ENCODE measurements at places on chromosomes 12 and 14.

GRCh38 chr12:116657921-116658495, 79.9 kb downstream of the SPRING1 start:
- ATAC-seq, result no peak

- ATAC-seq, result no peak
Measured at GRCh38 chr12:31989571-31990362, 30.6 kb downstream of the RESF1 start.

DNA sequence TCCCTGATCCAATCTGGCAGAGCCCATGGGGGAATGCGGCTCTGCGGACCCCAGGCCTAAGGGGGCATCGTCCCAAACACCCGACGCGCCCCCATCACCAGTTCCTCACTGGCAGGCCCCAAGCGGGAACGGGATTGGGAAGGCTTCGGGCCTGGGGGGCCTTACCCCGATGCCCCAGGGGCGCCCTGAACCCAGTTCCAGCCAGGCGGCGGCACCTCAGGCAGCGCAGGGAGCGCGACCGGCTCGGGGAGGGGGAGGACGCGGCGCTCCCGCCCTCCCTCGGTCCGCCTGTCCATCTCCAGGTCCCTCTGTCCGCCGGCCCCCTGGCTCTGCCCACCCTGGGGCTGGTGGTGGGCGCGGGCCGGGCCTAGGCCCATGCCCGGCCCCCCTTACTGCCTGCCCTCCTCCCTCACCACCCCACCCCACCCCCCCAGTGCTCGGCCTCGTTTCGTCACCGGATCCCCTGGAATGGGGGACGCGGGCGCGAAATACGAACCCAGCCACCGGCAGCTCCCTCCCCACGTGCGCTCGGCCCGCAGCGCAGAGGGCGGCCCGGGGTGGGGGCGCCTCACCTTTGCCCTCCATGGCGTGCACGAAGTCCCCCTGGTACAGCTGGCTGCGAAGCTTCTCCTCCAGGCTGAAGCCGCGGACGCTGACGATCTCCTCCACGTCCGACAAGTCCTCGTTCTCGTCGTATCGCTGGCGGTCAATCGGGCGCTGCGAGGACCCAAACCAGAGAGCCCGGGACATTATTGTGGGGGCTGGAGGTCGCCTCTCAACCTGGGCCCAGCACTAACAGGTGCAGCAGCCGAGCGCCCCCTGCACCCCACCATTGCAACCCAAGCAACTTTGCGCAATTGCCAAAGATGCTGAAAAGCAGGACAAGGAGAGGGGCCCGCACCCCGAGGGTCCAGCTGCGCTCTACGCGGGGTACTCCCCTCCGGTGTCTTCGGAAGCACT, 2.3 kb downstream of the KDM2B start:
- ATAC-seq, result peak; percentile 46

DNA sequence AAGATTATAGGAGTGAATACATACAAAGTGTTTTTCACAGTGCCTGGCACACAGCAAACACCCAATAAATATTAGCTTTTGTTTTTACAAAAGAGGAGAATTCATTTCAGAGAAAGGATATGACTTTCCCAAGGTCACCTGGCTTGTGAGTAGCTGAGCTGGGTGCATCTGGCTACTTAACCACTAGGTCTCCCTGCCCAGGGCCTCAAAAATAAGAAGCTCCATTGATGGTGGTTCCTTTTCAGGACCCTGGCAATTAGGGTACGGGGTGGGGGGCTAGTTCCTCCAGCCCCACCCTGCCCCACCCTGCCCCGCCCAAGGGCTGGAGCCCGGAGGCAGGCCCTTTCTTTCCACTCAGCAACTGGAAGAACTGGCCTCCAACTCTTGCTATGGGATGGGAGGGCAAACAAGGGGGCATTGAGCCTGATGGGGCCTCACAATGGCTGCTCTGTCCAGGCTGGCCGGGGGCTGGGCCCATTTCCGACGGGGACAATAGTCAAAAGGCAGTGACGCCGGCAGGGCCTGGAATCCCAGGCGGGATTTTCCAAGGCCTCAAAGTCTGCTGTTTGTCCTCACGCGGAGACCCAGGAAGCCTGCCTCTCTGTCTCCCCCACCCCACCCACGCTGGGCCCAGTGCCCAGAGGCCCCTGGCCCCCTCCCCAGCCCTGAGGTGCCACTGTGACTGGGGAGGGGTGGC, 8.2 kb upstream of the ATG101 start:
- no peak for ATAC-seq

GRCh38 chr12:72448089-72448488, 175.9 kb downstream of the TRHDE start:
- ATAC-seq, result no peak

GRCh38 chr12:68499616-68500015, 111.1 kb upstream of the RAP1B start:
- no peak for ATAC-seq

DNA sequence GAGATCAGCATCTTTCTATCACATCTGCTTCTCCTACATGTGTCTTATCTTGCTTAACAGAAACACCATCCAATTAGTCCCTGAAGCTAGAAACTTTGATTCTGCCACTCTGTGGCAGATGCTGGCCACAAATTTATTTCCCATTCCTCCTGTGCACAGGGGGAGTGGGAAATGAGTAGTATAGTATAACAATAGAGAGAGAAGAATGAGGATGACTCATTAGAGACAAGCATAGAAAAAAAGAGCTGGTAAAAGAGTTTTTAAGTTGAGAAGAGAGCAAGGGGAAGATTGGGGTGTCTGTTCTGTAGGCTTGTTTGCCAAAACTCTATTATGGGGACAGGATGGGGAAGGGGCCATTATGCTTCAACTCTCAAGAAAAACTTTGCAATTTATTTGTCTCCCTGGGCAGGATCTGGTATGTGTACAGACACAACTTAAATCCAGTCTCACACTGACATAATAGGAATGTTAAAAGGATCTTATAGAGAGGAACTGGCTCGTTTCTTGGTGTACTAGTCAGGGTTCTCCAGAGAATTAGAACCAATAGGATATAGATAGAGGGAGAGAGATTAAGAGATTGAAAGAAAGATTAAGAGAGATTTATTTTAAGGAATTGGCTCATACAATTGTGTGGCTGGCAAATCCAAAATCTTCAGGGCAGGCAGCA, 142.6 kb upstream of the CPSF6 start:
- no peak for ATAC-seq

DNA sequence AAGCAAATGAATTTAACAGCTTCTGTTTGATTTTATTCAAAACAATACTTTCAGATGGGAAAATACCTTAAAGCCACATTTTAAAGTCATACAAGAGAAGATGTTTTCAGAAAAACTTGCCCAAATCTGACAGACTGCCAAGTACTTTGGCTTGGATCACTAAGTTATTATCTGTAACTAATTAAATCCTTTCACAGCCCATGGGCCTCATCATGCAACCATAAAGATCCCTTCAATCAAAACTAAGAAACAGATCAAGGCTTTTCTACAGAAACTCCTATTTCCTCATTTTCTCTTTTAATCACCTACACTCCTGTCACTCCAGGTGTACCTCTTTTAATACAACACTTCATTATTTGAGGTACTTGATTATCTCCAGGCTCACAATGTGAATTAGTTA, 28.1 kb downstream of the BLTP3B start:
- ATAC-seq, result no peak

- ATAC-seq, result no peak
Measured at GRCh38 chr12:20646239-20646827, 48.8 kb upstream of the SLCO1C1 start.

GRCh38 chr12:26274441-26275312, 79.3 kb downstream of the SSPN start:
- ATAC-seq, result peak; percentile 99

DNA sequence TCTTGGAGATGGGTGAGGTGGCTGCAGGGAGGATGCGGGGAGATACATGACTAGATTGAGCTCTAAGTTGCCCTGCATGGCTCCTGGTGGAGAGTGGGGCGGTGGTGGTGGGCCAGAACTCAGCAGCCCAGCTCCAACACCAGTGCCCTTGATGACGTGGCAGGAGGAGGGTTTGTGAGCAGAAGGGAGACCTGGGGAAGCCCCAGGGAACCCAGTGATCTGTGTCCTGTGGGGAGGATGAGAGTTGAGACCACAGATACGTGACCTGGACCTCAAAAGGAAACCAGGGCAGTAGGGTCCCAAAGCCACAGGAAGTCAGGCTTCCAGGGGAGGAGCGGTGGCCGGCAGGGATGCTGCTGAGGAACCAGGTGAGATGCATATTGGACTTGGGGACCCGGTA, 989.1 kb upstream of the TMEM132C start:
- ATAC-seq, result no peak

DNA sequence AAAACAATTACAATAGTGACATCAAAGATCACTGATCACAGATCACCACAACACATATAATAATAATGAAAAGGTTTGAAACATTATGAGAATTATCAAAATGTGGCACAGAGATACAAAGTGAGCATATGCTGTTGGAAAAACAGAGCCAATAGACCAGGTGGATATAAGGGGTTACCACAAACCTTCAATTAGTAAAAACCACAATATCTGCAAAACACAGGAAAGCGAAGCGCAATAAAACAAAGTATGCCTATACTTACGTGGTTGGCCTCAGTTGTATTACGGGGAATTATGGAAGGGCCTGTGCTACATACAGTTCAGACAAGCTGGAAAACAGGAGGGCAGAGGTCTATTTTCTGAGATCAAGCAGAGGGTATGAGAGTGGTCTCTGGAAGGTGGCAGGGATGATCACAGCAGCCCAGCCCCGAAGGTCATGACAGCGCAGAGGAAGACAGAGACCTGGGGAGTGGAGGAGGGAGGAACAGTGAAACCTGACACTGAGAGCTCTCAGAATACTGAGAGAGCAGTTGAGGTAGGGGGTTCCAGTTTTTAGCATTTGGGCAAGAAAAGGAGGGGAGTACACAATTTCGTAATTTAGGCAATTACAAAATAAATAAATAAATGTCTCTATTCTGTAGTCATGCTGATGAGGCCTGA, 41.3 kb downstream of the IFNG start:
- no peak for ATAC-seq

DNA sequence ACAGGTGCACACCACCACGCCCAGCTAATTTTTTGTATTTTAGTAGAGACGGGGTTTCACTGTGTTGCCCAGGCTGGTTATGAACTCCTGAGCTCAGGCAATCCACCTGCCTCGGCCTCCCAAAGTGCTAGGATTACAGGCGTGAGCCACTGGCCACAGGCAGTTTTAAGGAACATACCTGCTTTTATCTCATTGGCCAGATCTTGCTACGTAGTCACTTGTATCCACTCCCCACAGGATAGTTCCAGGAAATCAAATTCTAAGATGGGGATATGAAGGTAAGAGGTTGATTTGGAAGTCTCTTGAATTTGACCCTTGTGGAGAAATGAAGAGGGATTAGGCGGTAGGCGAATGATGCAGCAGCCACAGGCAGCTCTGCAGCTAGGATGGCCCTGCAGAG, 8.8 kb upstream of the PLEKHG6 start:
- ATAC-seq, result no peak

- no peak for ATAC-seq
Measured at GRCh38 chr12:116639765-116640164, 80.6 kb downstream of the MAP1LC3B2 start.

Measured in stimulated activated memory B cell treated with anti-CD40 and anti-IgM and Interleukin-4, amounts not matched to agents 10 μg/mL and 1 μg/mL and 100 μg/mL, for 72 hours (primary cell).